ENCODE measurements at places on chromosomes 11 and 22.

DNA sequence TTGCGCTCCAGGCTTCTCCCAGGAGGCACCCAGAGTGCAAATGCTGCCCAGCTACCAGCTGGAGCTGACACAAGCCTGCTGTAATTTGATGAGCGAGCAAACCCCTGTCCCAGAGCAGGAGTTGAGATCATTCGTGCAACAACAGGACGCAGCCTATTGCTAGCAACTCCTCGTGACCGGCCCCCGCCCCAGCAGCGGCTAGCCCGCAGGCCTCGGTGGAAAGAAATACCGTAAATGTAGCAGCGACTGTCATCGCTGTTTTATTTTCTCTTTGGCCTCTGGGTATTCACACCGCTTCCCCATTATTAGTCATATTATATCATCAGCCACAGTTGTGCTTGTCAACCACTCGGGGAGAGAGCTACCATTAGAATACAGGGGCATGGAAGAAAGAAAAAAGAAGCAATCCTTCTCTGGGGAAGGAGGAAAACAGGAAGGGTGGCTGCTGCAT lies 59.2 kb upstream of the ATXN10 start:
- DNase-seq: no peak

DNA sequence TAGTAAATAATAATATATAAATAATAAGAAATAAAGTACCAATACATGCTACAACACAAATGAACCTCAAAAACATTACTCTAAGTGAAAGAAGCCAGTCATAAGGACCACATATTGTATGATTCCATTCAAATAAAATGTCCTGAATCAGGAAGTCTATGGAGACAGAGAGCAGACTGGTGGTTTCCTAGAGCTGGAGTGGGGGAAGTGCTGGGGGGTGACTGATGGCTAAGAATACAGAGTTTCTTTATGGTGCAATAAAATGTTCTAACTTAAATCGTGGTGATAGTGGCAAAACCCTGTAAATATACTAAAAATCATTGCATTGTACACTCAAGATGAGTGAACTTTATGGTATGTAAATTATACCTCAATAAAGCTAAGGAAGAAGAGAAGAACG lies 376.5 kb downstream of the BUD13 start:
- DNase-seq: peak; percentile 77

DNA sequence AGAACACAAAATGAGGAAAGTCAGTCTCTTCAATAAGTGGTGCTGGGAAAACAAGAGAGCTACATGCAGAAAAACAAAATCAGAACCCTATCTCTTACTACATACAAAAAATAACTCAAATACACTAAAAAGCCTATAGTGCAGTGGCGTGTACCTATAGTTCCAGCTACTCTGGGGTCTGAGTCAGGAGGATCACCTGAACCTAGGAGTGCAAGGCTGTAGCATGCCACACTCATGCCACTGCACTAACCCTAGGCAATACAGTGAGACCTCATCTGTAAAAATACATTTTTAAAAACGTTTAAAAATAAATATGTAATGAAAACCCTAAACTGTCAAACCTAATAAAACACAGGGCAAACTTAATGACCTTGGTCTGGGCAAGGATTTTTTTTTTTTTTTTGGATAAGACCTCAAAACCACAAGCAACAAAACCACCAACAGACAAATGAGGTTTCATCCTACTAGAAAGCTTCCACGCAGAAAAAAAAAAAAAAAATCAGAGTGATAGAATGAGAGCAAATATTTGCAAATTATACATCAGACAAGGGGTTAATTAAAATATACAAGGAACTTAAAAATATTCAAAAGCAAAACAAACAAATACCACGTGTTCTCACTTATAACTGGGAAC lies 35.2 kb downstream of the XKR3 start:
- no peak for DNase-seq

GRCh38 chr11:64403106-64403505 lies 44.1 kb downstream of the RPS6KA4 start:
- DNase-seq: no peak

DNA sequence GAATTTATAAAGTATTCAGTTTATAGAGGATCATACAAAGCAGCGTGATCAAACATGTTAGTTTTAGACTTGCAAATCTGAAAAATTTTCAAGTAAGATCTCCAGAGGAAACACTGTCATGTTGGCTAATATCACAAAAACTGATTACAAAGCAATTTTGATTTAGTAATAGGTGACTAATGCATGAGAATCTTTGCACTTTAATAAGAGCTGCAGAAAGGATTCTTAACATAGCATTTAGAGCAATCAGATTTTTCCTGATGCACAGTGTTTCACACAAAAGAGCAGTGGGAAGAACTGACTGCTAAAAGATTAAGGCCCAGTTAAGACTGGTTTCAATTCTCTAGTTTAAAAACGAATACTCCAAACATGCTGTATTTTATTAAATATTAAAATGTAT lies 321.2 kb downstream of the GUCY1A2 start:
- peak; percentile 34 for DNase-seq

GRCh38 chr11:117073539-117073938 lies 24.7 kb downstream of the SIK3 start:
- DNase-seq: no peak

GRCh38 chr22:41801886-41802285 lies 1.4 kb downstream of the CCDC134 start:
- DNase-seq: no peak

DNA sequence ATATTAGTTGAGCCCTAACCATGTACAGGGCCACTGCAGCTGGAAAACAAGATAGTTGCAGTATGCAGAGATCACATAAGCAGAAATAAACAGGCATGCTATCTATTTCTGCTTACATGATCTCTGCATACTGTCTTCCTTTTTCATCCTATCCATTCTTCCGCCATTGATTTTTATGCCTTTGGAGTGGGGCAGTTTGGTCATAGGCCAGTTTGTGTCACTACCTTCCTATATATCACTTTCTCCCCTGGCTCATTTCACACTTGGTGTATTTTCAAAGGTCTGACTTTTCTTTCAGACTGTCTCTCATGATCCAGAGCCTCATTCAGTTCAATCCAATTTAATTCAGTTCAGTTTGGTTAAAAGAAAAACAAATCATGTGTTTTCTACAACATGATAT lies 829.6 kb downstream of the KCNA4 start:
- DNase-seq: no peak

- DNase-seq: no peak
These were observed 17.0 kb downstream of the PIM3 start for GRCh38 chr22:49977578-49977977.

GRCh38 chr11:121586750-121587149 lies 134.0 kb upstream of the SORL1-AS1 start:
- no peak for DNase-seq

DNA sequence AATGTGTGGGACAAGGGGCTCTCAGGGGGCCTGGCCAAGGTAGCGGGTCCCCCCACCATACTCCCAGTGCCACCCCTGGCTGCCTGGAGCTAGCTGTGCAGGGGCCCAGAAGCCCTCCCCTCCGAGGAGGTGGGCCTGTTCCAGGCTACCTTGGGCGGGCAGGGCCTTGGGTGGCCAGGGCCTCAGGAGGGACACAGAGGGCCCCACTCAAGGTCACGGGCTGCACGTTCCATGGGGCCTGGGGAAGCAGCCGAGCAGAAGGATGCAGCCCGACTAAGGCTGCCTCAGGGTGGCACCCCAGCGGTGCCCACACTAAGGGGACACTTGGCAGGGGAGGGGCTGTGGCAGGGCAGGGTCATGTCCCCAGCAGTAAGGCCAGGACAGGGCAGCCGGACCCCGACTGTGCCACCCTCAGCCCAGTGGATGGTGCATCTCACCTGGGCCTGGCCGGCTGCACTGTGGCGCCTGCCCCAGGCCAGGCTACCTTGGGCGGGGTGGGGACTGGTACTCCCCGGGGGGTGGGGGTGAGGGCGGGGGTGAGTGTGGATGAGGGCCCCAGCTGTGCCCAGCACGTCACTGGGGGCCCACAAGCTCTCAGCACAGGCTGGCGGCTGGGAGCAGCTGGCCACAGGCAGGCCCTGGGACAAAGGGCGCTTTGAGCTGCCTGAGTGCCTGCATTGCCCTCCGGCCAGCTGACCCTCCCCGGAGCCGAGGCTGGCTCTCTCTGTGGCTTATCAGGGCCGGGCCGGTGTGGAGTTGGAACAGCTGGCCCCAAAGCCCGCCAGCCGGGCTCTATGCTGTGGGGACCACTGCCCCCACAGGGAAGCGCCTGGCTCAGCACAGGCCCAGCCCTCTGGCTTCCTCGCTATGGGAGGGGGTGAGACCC lies 117.1 kb downstream of the KCNQ1 start:
- no peak for DNase-seq

GRCh38 chr11:79201677-79202347 lies 239.0 kb downstream of the TENM4 start:
- no peak for DNase-seq

DNA sequence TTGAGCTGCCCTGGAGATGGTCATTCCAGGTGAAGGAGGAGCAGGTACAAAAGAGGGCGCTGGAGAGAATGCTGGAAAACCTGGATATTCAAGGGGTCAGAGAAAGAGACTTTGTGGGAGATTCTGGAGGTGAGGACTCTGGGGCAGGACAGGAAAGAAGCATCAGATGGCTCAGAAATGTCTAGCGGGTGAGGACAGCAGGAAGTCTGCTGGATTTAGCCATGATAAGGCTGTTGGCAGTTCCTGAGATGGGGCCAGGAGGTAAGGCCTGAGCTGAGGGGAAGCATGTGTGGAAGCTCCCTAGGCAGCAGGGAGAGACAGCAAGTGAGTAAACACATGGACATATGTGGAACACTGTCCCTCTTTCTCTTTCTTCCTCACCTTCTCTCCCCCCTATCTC lies 1.5 kb downstream of the UPB1 start:
- no peak for DNase-seq

DNA sequence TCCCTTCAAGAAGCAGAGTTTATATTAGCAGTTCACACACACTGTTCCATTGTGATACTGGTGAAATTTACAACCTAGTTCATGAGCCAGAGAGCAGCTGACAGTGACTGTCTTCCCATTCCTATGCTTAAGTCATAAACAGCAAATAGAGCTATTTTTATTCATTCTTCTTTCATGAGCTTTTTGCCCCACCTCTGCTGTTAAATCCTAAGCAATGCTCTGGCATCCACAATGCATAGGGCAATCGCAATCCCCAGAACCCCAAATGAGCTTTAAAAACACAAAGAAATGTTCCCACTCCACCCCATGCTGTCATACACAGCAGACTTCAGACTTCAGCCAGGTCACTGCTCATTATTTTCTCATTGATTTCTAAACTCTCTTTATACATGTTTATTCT lies 307.5 kb downstream of the ETS1 start:
- DNase-seq: no peak

DNA sequence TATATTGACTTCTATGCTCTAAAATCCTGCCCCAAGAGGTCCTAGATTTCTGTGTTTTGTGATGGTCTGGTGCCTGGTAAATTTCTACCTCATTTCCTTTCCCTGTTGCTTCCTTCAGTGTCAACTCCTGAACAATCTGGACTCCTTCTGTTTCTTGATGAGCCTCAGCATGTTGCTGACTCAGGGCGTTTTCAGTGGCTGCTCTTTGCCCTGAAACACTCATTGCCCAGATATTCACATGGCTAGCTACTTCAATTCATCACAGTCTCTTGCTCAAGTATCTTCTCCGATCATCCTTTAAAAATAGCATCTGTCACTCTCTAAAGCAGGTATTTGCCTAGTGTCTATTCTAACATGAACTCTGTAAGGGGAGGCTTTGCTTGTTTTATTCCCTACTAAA lies 526.3 kb upstream of the RAG2 start:
- DNase-seq: no peak

GRCh38 chr11:2218031-2218633 lies 46.5 kb upstream of the TH start:
- DNase-seq: no peak

GRCh38 chr22:47765757-47766156 lies 1003.3 kb downstream of the TBC1D22A start:
- DNase-seq: no peak

GRCh38 chr11:118791111-118791960 lies at the start of gene DDX6:
Gene DDX6, minus strand, starts transcription at chr11:118791164. Its CDS starts 4,913 bp downstream, at chr11:118786251.
- DNase-seq: peak; percentile 72

GRCh38 chr22:42881982-42882656 lies 25.0 kb upstream of the ARFGAP3 start:
- no peak for DNase-seq

DNA sequence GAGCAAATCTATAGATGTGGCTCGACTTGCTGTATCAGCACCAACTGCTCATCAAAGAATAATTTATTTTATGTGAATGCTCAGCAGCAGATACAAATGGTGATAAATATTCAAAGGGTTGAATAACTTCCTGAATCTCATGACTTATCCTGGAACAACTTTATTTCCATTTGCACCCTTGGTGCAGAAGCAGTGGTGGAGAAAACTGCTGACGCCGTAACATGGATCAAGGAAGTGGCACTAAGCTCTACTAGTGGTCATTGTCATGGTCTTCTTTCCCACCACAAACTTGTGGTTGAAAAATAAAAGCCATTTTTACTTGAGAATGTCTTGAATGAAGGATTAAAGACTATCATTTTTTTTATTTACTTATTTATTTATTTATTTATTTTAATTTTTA lies 14.6 kb downstream of the MARK2 start:
- DNase-seq: no peak

DNA sequence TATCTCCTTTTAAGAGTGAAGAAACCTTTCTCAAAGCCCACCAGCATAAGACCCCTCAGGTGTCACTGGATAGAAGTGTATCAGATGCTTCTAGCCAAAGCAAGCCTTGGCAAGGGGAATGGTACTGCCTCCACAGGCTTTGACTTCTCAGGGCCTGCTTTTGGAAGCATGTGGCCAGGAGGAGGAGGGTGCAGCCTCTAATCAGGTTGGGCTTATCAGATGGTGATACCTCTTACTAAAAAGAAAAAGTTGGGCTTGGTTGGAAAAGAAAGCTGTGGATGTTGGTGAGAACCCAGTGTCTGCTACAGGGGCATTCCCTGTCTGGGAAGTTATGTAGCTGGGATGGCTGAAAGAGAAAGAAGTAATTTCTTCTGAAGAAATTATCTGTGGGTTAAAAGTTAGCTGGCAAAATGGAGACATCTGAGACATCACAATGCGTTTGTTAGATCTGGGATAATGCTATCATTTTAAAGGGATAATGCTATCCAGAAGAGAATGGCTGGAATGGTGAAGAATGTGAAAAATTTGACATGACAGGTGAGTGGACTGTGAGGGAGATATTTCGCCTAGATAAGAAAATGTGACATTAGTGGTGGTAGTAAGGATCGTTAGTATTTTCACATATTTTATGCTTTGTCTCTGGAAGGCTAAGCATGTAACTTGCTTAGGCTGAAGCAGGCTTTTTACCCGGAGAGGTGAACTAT lies 7.2 kb downstream of the APLP2 start:
- DNase-seq: no peak

GRCh38 chr11:126282361-126282735 lies 545 bp upstream of the TIRAP start:
- no peak for DNase-seq

DNA sequence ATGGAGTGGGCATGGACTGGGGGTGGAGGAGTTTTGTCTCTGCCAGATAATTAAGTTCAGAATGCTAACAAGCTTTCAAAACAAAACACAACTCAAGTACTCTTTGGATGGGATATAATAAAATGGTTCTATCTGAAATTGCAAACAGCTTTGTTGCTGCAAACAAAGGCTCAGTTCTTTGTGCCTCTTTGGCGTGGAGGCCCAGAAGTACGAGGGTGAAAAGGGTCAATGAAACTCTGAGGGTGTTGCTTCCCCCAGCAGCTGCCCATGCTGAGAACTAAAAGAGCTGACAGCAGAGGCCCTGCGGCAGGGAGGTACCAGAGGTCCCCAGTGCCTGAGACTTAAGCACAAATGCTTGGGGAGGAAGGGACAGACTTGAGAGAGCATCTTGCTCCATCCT lies 26.5 kb upstream of the IGSF22 start:
- DNase-seq: no peak

GRCh38 chr22:29524442-29525191 lies 28.9 kb downstream of the THOC5 start:
- no peak for DNase-seq

- no peak for DNase-seq
These were observed 27.3 kb upstream of the NXPE4 start for GRCh38 chr11:114622858-114623257.

Measured in kidney capillary endothelial cell (primary cell).